Activated CD8-positive, alpha-beta T cell treated with anti-CD3 and anti-CD28 coated beads for 36 hours (primary cell): ENCODE measurements at places on chromosomes 2 and 18. TPM values are rescaled to one million over a fixed set of nuclear protein-coding genes. Genes with fewer than 3 reads are reported as not detected.

GRCh38 chr2:11863103-11863502 is 116.7 kb downstream of the LPIN1 start:
- H3K27me3 ChIP-seq, result peaks cover 5% of the 10 kb centered on the region
- no peak for DNase-seq
- no peaks in the 10 kb centered on the region for H3K36me3 ChIP-seq

- H3K36me3 ChIP-seq, result no peaks in the 10 kb centered on the region
- DNase-seq, result peak; percentile 30
- H3K4me1 ChIP-seq, result peaks cover 57% of the 10 kb centered on the region
- H3K27ac ChIP-seq, result no peak overlapping the region
Observed at GRCh38 chr2:63055226-63056106, 4.8 kb downstream of the OTX1 start.

DNA sequence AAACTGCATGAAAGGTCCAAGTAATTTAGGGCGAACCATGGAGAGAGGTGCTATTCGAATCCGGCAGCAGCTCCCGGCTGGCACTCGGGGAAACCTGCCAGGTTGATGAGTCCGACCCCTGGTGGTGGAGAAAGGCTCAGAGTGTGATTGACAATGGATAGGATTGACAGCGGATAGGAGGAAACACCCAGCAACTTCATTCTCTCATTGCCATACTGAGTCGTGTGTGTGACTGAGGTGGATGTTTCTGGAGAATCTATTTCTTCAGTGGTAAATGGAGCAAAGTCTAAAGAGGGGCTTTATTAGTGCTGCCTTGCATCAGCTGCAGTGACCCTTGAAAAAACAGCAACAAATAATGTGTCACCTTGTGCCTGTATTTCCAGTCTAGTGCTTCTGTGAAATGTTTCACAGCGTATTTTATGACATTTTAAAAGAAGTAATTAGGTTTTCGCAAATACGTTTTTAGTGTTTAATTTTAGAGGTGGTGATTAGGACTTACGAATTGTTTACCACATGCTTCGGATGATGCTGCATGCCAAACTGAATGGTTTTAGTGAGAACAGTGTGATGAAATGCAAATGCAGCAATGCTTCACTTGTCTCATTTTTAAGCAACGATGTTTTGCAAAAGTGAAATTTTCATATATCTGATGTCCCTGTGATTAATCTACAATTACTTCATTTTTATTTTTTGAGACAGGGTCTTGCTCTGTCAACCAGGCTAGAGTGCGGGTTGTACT is 102.0 kb downstream of the DCDC2C start:
- H3K27ac ChIP-seq, result no peak overlapping the region
- H3K36me3 ChIP-seq, result no peaks in the 10 kb centered on the region
- DNase-seq, result peak; percentile 11
- H3K4me3 ChIP-seq, result no peak overlapping the region
- peaks cover 8% of the 10 kb centered on the region for H3K27me3 ChIP-seq

- no peaks in the 10 kb centered on the region for H3K36me3 ChIP-seq
- H3K4me1 ChIP-seq, result no peaks in the 10 kb centered on the region
- H3K4me3 ChIP-seq, result no peak overlapping the region
- H3K27me3 ChIP-seq, result no peaks in the 10 kb centered on the region
- no peak overlapping the region for H3K27ac ChIP-seq
- no peak for DNase-seq
Observed at GRCh38 chr2:160257041-160257742, 57.1 kb upstream of the ITGB6 start.

The LIPG gene
- 0.18 TPM for total RNA-seq

DNA sequence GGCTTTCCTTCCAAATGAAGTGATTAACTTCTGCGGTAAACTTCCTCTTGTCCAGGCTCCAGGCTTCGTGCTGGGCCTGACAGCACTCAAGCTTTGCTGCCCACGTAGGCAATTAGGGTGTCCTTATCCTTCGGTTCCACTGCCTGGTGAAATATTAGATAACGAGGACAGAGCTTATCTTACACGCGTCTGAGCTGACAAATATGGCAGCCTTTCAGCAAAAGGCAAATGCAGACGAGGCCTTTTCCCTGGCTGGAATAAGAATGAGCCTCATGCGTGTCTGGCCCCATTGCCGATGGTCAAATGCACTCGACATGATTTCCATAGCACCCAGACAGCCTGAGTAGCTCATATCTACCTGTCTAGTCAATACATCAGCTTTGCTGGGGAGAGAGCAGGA is 141.5 kb downstream of the FAM210A start:
- no peaks in the 10 kb centered on the region for H3K27me3 ChIP-seq
- DNase-seq, result no peak
- peaks cover 62% of the 10 kb centered on the region for H3K4me1 ChIP-seq
- H3K27ac ChIP-seq, result no peak overlapping the region

GRCh38 chr2:195352581-195352980 is 304.4 kb upstream of the SLC39A10 start:
- DNase-seq, result no peak
- no peak overlapping the region for H3K27ac ChIP-seq
- H3K27me3 ChIP-seq, result no peaks in the 10 kb centered on the region
- no peak overlapping the region for H3K4me3 ChIP-seq
- H3K36me3 ChIP-seq, result no peaks in the 10 kb centered on the region
- H3K4me1 ChIP-seq, result no peaks in the 10 kb centered on the region

- H3K4me3 ChIP-seq, result no peak overlapping the region
- no peak for DNase-seq
- H3K27me3 ChIP-seq, result no peaks in the 10 kb centered on the region
- peaks cover 17% of the 10 kb centered on the region for H3K4me1 ChIP-seq
- H3K36me3 ChIP-seq, result no peaks in the 10 kb centered on the region
Observed at GRCh38 chr18:3524706-3525105, 74.7 kb downstream of the TGIF1 start.

DNA sequence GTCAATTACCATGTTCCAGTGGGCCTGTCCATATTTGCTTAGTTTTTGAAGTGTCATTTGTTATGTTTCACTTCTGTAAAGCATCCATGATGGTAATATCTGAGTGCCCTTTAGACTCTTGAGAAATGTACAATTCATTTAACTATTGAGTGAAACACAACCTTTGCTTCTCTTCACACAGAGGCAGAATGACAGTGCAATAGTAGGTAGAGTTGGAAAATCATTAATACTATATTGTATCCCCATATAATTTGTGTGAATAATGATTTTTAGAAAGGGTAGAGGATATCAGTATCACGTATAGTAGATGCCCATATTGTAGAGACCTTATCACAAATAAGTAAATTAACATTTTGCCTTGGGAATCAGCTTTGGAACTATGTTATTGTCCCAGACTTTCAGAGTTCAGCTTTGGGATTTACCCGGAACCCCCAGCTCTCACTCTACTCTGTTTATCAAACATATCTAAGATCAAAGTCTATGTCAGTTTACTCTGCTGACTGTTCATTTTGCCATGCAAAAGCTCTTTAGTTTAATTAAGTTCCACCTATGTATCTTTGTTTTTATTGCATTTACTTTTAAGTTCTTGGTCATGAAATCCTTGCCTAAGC is 172.7 kb upstream of the NOL4 start:
- H3K4me3 ChIP-seq, result no peak overlapping the region
- no peaks in the 10 kb centered on the region for H3K36me3 ChIP-seq
- H3K27ac ChIP-seq, result no peak overlapping the region

GRCh38 chr2:10260130-10260529 is 42.6 kb upstream of the HPCAL1 start:
- no peaks in the 10 kb centered on the region for H3K4me1 ChIP-seq
- H3K4me3 ChIP-seq, result no peak overlapping the region
- H3K27ac ChIP-seq, result no peak overlapping the region
- no peaks in the 10 kb centered on the region for H3K27me3 ChIP-seq

GRCh38 chr2:208010506-208010905 is 14.8 kb downstream of the PLEKHM3 start:
- no peak for DNase-seq
- no peaks in the 10 kb centered on the region for H3K27me3 ChIP-seq
- H3K4me1 ChIP-seq, result peaks cover 21% of the 10 kb centered on the region
- H3K36me3 ChIP-seq, result no peaks in the 10 kb centered on the region
- H3K4me3 ChIP-seq, result no peak overlapping the region
- no peak overlapping the region for H3K27ac ChIP-seq

DNA sequence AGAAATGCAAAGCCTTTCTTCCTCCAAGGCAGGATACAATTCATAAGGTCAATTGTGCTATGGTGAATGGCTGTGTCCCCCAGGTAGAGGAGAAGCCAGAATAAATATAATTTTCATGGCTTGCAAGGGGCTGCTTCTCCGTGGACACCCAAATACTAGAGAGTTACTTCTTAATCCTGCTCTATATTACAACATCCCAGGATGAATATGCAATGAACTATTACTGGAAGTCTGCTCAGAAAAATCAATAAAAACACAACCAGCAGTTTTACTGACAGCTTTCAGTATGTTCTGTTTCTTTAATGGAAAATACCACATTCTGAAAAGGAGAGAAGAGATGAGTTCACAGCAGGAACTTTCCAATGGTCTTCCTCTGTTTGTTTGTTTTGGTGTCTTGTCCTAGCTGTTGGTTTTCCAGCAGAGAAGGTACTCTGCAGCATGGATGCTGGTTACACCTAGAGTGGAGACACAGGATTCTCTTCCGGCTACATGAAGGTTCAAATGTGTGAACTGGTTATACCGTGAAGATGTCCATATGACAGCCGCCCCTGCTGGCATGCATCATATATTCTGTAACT is 213.0 kb downstream of the PID1 start:
- no peaks in the 10 kb centered on the region for H3K27me3 ChIP-seq
- no peak for DNase-seq
- no peaks in the 10 kb centered on the region for H3K4me1 ChIP-seq
- no peak overlapping the region for H3K27ac ChIP-seq
- no peaks in the 10 kb centered on the region for H3K36me3 ChIP-seq
- no peak overlapping the region for H3K4me3 ChIP-seq

DNA sequence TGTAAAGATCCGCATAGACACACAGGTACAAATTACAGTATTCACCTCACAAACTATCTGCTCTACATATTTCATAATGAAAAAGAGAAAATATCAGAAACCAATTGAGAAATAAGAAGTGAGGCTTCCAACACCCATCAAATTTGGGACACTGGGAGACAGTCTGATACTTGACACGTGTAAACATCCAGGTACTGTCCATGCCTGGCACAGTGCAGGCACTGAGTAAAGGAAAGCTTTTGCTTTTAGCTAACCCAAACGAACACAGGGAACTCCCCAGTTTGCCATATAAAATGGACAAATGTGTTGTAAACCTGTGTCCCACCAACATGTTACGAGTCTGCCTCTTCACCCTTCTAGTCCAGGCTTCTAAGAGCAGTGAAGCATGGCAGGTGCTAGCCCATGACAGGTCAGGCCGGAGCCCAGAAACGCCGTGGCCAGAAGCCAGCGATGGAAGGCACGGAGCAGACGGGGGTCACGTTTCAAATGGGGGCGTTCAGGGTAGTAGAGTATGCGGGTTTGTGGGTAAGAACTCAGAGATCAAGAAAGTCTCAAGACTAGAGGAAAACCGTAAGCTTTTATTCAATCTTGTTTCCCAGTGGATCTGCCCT is 27.0 kb downstream of the CDH2 start:
- no peak overlapping the region for H3K27ac ChIP-seq
- no peak overlapping the region for H3K4me3 ChIP-seq
- no peak for DNase-seq
- H3K36me3 ChIP-seq, result no peaks in the 10 kb centered on the region

GRCh38 chr2:2324119-2324518 is 7.0 kb downstream of the MYT1L start:
- no peaks in the 10 kb centered on the region for H3K36me3 ChIP-seq
- H3K4me1 ChIP-seq, result no peaks in the 10 kb centered on the region
- no peaks in the 10 kb centered on the region for H3K27me3 ChIP-seq
- no peak overlapping the region for H3K4me3 ChIP-seq

The RAD51AP2 gene
- total RNA-seq, result not detected

- peaks cover 40% of the 10 kb centered on the region for H3K4me1 ChIP-seq
- no peaks in the 10 kb centered on the region for H3K27me3 ChIP-seq
- no peak overlapping the region for H3K4me3 ChIP-seq
- H3K36me3 ChIP-seq, result peaks cover 43% of the 10 kb centered on the region
- peak overlapping the region; percentile 56 for H3K27ac ChIP-seq
Observed at GRCh38 chr2:121471532-121472469, 58.9 kb upstream of the RNU4ATAC start.

The NPHP1 gene
- total RNA-seq, result 1.4 TPM

GRCh38 chr2:75403991-75404428 is 156.7 kb downstream of the EVA1A start:
- peaks cover 23% of the 10 kb centered on the region for H3K4me1 ChIP-seq
- H3K27me3 ChIP-seq, result no peaks in the 10 kb centered on the region
- no peak for DNase-seq
- no peak overlapping the region for H3K4me3 ChIP-seq
- no peaks in the 10 kb centered on the region for H3K36me3 ChIP-seq

The HOXD1 gene
- total RNA-seq, result not detected

The PDK1 gene
- 65.8 TPM for total RNA-seq

The PARD6G gene
- total RNA-seq, result 0.23 TPM

GRCh38 chr2:173258701-173259100 is 96.0 kb upstream of the CDCA7 start:
- no peak overlapping the region for H3K4me3 ChIP-seq
- DNase-seq, result no peak
- no peaks in the 10 kb centered on the region for H3K36me3 ChIP-seq
- peaks cover 2% of the 10 kb centered on the region for H3K4me1 ChIP-seq
- peaks cover 3% of the 10 kb centered on the region for H3K27me3 ChIP-seq
- H3K27ac ChIP-seq, result no peak overlapping the region

- H3K27me3 ChIP-seq, result peaks cover 3% of the 10 kb centered on the region
- H3K27ac ChIP-seq, result no peak overlapping the region
- no peaks in the 10 kb centered on the region for H3K4me1 ChIP-seq
- no peak overlapping the region for H3K4me3 ChIP-seq
- no peaks in the 10 kb centered on the region for H3K36me3 ChIP-seq
Observed at GRCh38 chr2:2743164-2743571, 412.1 kb upstream of the MYT1L start.

The HOXD12 gene
- not detected for total RNA-seq

The IL36G gene
- total RNA-seq, result not detected

The SEC11C gene
- total RNA-seq, result 45.7 TPM

The C1GALT1C1L gene
- 0.36 TPM for total RNA-seq

GRCh38 chr18:54926593-54927325 is 32.5 kb downstream of the CCDC68 start:
- no peak overlapping the region for H3K27ac ChIP-seq
- H3K4me1 ChIP-seq, result no peaks in the 10 kb centered on the region

The SERPINB11 gene
- not detected for total RNA-seq

DNA sequence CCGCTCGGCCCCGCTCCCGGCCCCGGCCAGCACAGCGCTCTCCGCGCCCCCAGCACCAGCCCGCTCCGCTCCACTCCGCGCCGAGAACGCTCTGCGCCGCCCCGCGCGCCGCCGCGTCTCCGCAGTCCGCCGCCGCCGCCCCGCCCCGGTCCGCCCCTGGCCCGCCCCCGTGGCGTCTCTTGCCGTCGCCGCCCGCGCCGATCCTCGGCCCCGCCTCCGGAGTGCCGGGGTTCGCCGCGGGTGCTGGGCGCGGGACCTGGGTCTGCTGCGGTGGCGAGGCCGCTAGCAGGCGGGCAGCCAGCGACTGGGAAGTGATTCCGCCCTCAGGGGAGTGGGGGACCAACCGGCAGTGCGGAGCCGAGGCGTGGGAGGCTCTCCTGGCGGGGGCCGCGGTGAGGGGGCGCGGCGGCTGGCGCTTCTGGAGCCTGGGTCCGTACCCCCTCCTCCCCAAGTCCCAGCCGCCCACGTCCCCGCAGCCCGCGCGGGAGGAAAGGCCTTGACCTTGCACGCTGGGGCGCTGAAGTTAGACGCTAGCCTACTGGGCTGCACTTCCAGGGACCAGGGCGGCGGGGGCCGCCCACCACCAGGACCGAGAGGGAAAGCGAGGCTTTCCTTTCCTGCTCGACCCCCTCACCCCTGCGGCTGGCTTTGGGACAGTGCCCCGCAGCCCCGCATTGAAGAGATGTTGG is at the start of gene HS6ST1:
TSS of gene HS6ST1 (minus strand) at position 93 of the 689 bp plus-strand sequence. CDS start 305 bp downstream, outside the sequence.
- peaks cover 4% of the 10 kb centered on the region for H3K27me3 ChIP-seq
- peaks cover 32% of the 10 kb centered on the region for H3K4me1 ChIP-seq

- H3K4me3 ChIP-seq, result no peak overlapping the region
- H3K36me3 ChIP-seq, result no peaks in the 10 kb centered on the region
- H3K4me1 ChIP-seq, result peaks cover 7% of the 10 kb centered on the region
- no peak overlapping the region for H3K27ac ChIP-seq
Observed at GRCh38 chr2:200425026-200425821, 84.6 kb downstream of the KCTD18 start.
